ENCODE measurements at places on chromosomes 2 and 18.

DNA sequence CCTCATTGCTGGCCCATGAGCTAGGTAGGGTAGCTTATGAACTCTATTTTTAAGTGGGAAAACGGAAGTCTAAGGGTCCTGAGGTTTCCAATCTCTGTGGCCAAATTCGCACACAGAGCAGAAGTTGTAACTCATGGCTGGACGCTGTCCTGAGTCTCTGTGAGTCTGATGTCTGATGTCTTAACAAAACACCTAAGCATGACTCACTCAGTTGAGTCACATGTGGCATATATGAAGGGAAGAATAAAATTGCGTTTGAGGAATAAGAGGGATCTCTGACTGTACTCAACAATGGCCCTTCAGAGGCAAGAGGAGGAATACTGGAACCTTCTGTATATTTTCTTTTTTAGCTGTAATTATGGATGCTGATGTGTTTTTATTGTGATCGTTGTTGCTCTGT, 569.7 kb downstream of the RIT2 start:
- no peak for DNase-seq

DNA sequence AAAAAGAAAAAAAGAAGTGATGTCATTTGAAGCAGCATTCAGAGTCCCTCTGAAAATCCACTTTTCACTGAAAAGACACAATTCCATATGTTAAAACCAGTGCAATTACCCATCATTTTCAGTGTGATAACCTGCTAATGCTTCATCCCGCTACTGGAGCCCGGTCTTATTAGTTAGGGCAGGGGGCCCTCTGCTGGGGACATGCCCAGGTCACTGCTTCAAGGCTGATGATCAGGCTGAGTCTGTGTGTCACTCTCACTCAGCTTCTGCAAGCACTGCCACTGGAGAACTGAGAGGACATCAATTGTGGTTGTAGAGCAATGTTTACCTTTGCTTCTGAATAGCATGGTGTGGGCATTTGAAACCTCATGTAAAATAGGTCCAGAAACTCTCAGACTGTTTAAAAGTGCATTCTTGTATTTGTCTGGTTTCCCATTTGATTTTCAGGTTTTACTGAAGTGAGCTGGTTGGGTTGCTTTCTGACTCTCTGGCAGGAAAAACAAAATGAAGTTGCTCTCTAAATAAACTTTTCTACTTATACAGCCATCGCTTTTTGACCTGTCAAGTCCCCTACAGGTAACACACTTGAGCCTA, 49.2 kb upstream of the NXPH2 start:
- no peak for DNase-seq

DNA sequence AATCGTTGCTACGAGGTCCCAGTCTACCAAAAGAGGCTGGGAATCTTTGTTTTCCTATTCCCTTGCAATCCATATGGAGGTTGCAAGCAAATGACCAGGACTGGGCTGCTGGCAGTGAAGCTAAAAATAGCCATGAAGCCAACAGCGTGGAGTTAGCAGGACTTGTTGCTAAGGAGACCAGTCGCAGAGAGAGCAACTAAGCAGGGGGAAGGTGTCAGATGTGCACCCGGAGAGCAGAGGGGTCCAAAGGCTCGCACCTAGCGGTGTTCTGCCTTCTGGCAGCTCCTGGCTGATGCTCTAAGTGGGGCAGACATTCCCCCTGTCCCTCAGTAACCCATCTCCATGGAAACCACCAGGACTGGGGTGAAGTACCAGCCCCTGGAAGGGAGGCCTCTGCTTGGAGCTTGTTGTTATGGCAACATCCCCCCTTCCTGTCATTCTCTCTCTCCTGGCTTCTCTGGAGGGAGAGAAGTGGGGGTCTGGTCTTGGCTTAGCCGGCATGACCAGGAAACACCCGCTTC, 84.6 kb downstream of the DNMT3A start:
- DNase-seq: no peak

- no peak for DNase-seq
Measured at GRCh38 chr18:11259469-11260150, 110.2 kb upstream of the PIEZO2 start.

GRCh38 chr18:74392323-74392722, 64.8 kb downstream of the DIPK1C start:
- DNase-seq: no peak

DNA sequence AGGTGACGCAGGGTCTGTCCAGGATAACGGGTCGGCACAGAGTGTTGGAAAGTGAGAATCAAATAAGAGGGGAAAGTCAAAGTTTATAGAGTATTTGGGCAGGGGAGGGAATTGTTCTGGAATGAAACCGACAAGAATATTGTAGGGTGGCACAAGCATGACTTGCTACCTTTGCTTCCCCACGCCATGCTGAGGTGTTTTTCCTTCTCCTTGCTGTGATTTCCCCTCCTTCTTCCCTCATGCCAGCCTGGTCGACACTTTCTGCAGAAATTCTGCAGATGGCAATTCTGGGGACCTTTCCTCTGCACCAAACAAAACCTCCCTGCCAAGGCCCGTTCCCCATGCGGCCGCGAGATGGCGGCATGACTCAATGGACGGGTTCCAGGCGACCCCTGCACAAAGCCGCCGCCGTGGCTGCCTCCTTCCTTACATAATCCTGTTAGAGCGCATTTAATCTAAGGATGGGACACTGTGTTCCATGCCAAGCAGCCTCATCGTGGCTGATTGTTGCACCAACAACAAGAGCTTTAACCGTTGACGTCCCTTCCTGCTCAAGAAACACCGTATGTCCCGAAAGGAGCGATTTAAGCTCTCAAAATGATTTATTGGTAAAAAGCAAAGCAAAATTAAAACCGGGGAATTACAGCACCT, at the start of gene MRO:
TSS of gene MRO (minus strand) at position 289 of the 651 bp plus-strand sequence. CDS start 10,616 bp downstream, outside the sequence.
- peak; percentile 62 for DNase-seq

GRCh38 chr2:218028189-218028495, 25.3 kb upstream of the TNS1 start:
- DNase-seq: no peak

GRCh38 chr2:240637116-240637900, 12.0 kb downstream of the GPR35 start:
- DNase-seq: no peak

- no peak for DNase-seq
Measured at GRCh38 chr18:63701952-63702351, 808 bp upstream of the SERPINB11 start.

DNA sequence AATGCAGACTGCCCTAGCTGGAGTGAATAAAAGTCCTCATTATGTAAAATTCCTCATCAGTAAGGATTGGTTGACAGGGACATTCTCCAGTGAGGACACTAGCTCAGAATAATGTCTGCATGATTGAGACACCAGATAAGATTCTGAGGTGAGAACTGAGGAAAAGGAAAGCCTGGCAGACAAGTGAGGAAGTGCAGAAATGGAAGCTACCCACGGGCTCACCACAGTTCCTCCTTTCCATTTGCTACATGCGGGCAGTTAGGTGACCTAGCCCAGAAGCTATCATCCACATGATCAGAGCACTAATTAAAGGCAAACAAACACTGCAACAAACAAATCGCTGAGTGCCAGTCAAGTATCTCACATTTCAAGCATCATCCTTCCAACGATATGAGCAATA, 27.7 kb downstream of the NETO1 start:
- DNase-seq: no peak

DNA sequence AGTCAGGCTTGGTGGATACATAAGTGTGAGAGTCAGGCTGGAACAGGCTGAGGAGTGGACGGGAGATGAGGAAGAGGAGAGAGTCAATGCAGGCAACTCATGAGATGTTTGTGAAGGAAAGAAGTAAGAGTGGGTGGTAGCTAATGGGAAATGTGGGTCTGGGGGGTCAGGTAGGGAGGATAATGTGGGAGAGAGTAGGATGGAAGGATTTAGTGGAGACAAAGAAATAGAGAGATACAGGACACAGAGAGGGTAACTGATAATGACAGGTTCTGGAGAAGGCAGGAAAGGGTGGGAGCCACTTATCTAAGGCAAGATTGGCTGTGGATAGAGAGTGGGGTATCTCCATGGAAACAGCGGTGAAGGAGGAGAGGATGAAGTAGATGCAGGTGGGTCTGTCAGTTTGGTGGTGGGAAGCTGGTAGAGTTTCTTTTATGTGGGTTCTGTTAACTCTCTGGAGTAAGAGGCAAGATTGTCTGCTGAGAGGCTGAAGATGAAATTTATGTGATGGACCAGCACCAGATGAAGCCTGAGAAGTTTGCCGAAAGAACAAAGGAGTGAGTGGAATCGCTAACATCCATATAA, 190.6 kb upstream of the SPRED2 start:
- DNase-seq: no peak

GRCh38 chr2:202723746-202724145, 89.0 kb downstream of the FAM117B start:
- no peak for DNase-seq

DNA sequence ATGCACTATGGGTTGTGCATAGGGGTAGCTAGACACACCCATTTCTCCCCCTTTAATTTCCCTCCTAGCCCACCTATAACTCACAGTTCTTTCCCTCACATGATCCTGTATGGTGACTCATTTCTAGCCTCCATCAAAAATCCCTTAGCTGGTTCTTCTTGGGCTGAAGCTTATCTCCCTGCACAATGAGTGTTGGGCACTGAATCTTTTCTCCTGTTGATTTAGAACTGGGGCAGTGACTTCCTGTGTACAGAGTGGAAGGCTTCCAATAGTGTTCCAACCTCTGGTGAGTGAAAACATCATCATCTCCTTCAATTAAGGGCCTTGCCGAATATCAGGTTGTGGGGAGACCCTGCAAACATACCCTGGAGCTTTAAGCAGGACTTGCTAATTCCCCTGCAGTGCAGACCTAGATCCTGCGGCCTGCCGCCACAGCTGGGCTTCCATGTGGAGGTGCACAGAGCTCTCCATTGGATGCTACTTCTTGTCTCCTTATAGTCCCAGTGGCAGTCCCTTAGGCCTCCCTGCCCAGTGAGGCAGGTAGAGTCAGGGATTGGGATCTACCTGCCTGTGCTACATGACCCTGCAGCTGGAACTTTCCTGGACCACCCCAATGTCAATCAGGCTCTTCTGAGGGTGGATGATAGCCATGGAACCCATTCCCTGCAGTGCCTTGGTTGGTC, 121.8 kb downstream of the PLB1 start:
- DNase-seq: no peak

DNA sequence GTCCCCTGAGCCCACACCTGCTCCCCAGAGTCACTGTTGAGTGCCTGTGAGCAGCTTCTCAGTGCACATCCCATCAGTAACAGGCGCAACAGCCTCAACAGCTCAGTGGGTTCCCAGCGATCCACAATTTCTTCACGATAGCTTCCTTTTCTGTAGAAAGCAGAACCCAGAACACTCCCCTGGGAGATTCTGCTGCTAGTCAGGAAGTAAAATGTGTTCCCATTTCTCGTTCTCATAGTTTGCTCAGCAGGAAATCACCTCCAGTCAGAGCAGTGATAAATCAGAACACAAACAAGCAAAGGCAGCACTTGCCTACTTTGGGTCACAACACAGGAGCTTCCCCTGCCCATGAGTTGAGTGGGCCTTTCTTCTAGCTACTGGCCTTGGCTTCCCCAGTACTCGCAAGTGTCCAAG, 48.9 kb upstream of the ATG16L1 start:
- no peak for DNase-seq

DNA sequence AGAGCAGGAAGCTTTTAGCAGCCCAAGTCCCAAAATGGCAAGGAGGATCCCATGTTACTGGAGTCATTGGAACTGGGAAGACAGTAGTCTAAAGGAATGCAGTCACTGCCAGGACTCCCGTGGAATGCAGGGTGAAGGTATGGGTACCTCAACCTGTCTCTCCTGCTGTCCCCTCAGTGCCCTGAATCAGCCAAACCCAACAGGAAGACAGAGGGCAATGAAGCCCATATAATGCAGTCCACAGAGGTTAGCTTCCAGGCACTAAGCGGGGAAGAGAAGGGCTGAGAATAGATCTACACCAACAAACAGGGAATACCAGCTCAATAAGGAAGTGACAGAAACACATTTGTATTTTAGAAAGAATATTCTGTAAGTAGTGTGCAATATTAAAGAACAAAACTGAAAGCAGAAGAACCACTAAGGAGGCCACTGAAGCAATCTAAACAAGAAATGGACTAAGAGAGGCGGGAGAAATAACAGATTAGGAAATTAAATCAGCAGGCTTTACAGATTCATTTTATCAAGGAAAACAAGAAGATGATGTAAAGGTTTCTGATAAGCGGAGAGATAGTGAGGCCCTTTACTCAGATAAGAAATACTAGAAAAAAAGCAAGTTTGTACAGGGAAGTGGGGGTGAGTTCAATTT, 8.3 kb downstream of the NEMP2 start:
- DNase-seq: no peak

DNA sequence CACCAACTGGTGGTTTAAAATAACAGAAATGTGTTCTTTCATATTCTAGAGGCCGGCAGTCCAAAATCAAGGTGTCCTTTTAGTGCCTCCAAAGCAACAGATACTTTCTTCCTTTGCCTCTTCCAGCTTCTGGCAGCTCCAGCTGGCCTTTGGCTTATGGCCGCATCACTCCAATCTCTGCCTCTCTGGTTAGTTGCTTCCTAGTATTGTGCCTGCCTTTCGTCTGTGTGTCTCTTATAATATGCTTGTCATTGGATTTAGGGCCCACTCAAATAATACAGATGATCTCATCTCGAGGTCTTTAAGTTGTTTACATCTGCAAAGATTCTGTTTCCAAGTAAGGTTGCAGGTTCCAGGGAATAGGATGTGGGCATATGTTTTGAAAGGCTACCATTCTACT, 855.2 kb upstream of the ID2 start:
- no peak for DNase-seq

DNA sequence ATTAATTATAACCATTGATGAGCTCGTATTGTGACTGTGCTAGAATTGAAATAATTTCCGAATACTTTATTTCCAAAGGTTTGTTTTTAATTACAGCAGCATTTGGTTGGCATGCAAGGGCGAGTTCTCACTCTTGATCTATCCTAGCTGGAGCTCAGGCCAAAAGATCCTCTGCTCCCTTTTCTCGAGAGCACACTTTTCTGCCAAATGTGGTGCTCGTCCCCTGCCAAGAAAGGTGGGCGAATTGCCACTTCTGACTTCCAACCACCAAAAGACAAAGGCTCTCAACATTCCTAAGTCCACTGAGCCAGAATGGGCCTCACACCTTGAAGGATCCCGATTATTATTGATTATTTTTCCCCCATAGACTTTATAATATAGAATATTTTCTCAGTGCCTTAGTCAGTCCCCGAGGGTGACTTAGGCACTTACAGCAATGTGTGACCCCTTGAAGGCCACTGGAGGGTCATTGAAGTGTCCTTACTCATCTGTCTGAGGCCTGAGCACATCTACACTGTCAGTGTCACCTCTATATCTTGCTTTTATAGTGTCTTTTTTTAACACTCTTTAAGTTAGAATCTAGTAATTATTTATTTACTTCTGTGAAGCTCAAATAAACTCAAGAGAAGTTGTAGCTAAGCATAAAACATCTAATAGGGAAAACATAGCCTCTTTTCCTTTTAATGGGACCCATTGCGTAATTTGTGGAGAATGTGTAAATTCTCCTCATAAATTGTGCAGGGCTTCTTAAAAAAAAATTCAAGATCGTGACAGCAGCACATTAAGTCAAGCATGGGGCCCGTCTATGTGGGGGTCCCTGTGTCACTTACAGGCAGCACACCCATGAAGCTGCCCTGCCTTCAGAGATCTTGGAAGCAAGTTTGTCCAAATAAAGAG, 98.3 kb downstream of the MEIS1 start:
- DNase-seq: no peak

- no peak for DNase-seq
Measured at GRCh38 chr2:187654535-187654934, 100.3 kb upstream of the TFPI start.

- no peak for DNase-seq
Measured at GRCh38 chr2:111535404-111535803, 348.6 kb downstream of the ANAPC1 start.

- no peak for DNase-seq
Measured at GRCh38 chr2:139631966-139632365, 851.8 kb upstream of the NXPH2 start.

- DNase-seq: no peak
Measured at GRCh38 chr18:51668607-51669006, 471.1 kb upstream of the MEX3C start.

- DNase-seq: no peak
Measured at GRCh38 chr2:68992933-68993332, 18.5 kb downstream of the GKN1 start.
